ENCODE measurements at places on chromosomes 3 and 15.

- no peak for DNase-seq
These were observed 229.4 kb upstream of the SUCLG2 start for GRCh38 chr3:67883766-67884165.

DNA sequence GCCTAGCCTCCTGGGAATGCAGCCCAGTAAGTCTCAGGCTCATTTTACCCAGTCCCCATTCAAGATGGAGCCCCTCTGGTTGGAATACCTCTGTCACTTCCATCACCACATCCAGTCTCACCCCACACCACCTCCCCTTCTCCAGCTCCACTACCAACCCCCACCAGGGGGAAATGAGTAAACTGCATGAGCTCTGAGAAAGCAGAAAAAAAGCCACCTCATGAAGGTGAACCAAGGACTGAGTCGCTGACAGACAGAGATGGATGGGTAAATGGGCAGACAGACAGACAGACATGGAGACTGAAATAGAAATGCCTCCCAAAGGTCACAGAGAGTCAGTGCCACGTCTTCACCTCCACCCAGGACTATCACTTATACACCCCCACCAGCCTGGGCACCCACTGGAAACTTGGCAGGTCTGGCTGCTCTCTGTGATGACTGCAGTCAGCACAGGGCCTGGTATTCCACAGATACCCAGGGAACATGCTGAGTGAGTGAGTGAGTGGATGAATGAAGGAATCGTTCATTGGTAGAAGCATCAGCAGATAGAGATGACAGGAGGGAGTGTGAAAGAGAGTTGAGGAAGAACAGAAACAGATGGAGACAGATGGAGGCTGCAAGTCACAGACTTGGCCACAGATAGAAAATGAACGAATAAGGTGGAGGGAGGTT is 4.9 kb upstream of the LOXL1 start:
- DNase-seq, result no peak

DNA sequence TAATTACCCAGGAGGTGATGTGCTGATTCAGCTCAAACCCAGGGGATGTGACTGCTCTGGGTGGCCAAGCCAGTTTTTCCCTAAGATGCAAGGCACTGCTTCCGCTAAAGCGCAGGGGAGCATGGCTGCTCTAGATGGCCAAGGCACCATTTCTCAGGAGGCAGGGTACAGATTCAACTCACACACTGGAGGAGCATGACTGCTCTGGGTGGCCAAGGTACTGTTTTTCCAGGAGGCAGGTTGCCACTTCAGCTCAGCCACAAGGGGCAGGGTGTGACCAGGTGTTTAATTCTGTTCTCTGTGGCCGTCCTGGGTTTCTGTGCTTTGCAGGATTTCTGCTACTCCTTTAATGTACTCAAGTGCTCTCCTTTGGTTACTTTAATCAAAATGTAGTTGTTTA is 659.3 kb upstream of the ARRDC4 start:
- no peak for DNase-seq

GRCh38 chr3:52480768-52481715 is 14.1 kb upstream of the STAB1 start:
- no peak for DNase-seq

GRCh38 chr3:105355408-105356061 is 11.2 kb upstream of the ALCAM start:
- DNase-seq, result no peak

DNA sequence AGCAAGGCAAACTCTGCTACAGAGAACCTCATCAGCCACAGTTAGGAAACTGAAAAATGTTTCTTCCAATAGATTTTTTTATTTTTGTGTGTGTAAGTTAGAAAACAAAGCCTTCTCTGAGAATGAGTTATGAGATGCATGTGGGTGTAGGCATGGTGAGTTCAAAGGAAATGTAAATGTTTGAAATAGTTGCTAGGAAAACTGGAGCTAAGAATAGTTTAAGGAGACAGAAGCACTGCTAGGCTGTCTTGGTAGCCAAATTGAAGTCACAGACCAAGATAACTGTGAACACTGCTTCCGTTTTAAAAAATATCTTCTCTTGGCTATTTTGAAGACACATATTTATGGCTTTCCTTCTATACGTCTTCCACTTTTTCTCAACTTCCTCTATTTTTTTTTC is 1501.2 kb upstream of the CADM2 start:
- no peak for DNase-seq

DNA sequence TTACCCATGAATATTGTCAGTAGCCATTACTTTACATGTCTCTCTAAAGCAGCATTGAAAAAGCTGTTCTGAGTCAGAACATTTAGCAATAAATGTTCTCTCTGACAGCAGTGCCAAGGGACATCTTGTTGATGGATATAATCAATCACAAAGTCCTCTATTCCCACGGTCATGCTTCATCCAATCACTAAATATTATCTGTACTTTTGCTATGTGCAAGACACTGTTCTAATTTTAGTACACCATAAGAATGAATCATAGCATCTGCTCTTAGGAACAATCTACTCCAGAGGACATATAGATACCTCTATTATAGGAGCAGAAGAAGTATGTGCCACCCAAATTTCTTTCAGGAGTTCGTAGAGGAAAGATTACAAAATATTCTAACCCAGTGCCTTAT is 142.5 kb upstream of the MBNL1 start:
- DNase-seq, result no peak

DNA sequence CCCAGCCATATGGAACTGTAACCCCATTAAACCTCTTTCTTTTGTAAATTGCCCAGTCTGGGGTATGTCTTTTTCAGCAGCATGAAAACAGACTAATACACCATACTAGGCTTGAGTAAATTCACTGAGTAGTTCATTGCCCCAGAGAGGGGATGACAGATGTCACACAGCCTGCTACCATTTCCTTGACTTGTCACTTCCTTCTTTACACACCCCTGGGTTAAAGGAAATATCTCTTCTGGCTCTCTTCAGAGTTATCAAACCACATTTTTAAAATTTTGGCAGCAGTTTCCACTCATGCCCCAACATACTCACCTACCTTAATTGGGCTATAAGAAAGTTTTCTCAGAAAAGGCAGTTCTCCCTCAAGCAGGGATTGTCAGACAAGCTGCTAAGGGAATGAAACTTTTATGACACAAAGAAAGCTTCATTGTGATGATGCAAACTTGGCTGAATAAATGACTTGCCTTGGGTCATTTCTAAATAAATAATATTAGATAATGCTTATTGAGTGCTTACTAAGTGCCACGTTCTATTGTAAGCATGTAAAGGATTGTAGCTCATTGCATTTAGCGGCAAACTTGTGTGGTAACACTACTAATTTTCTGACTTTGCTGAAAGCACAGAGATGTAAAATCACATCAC is 68.0 kb upstream of the RBMS3 start:
- DNase-seq, result no peak

DNA sequence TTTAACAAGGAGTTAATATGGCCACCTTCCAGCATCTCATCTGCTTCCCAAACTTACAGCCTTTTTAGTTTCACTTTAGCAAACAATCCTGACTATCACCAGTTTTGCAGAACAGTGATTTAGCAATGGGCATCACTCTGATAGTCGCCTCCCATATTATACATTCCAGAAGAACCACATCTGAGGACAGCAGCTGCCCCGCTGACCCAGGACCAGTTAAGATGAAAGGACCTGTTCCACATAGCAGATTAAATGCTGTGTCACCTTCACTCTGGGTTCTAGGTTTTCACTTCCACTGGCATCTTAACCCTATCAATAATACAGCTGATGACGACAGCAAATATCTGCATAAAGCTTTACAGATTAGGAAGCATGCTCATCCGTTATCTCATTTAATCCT is 99.8 kb downstream of the TRIM69 start:
- DNase-seq, result no peak

DNA sequence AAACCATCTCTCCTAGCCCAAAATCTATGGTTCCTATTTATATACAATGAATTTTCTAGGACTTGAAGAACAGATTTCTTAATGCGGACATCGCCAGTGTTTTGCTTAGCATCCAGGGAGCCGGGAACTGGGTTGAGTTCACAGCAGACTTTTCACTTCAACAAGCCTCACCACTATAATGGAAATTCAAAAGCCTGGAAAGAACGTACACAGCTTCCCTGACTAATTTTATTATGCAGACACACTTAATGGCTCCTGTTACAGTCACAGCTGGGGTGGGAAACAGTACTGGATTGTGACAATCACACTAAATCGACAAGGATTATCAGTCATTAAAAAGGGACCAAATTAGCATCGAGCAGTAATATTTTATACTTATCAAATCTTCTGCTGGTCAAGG is 129.2 kb upstream of the BNIP2 start:
- DNase-seq, result no peak

DNA sequence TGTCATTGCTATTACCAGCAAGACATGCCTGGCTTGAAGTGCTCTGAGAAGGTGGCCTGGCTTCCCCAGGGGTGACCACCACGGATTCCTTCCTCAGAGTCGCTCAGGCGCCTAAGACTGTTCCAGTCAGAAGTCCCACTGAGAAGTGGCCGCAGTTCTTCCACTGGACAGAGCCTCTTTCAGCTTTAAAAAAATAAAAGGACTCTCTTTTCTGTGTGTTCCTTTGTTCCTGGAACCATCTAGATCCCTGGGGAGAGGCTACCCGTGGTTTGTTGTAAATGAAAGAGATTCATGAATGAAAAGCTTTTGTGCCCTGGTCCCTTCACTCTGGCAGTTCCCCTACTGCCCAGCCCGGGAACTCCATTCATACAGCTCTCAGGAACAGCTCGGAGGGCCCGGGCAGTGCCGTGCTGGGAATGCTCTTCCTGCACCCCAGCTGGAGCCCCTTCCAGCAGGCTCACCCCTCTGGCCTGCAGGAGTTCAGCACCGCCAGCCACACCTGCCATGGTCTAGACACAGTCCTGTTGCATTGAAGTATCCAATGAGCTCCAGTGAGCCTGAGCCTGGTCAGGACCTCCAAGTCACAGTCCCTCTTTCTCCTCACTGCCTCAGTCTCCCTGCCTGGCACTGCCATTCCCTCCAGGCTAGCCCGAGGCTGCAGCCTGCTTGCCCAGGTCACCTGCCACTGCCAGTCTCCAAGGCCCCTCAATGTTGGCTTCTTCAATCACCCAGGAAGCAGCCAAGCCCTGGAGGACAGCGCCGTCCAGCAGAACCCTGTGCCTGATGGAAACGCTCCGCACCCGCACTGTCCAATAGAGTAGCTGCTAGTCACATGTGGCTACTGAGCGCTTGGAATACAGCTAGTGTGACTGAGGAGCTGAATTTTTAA is 75.4 kb downstream of the XXYLT1 start:
- DNase-seq, result no peak

GRCh38 chr3:178761024-178761423 is 224.8 kb downstream of the KCNMB2 start:
- no peak for DNase-seq

- no peak for DNase-seq
These were observed 10.6 kb downstream of the RBMS3 start for GRCh38 chr3:29291260-29291981.

DNA sequence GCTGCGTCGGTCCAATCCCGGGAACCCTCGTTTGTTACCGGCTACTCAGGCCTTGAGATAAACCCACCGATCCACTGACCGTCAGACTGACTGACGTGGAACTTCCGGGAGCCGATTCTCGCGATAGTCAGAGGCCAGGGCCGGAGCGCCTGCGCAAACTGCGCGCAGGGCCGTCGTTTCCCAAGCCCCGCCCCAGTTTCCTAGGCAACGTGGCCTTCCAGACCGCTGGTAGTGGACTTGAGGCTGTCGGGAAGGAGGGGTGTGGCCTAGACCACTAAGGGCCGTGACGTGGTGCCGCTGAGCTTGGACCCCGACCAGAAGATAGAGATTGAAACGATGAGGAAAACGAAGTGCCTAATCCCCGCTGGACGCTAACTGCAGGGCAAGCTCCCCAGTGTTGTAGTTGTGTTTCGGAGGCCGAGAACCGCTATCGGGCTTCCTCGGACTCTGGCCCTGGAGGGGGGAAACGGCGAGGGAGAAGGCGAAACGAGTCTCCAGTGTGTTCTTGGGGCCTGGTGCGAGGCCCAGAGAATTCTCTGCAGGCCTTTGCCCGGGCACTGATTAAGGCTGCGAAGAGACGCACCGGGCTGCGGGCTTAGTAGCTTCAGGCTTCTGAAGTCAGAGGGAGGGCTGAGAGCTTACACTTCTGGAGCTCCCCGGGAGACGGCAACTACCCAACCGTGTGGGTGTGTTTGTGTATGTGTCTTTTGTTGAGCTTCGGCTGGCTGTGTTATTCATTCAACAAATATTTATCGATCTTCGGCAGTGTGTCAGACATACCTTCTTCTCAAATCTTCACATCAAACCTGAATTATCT is at the start of gene COPB2:
TSS of gene COPB2 (minus strand) at position 96 of the 817 bp plus-strand sequence. CDS start 97 bp downstream, outside the sequence.
- DNase-seq, result peak; percentile 92

DNA sequence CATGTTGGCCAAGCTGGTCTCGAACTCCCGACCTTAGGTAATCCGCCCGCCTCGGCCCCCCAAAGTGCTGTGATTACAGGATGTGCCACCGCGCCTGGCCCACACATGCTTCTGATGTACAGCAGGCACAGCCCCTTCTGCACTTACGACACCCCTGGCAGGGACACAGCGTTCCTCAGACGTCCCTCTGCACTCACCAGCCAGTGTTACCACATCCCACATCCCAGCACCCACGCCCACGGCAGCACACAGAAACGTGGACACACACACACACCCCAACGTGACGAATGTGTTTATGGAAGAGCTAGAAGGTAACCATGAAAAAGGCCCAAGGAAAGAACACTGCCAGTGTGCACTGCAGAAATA is 576 bp upstream of the RPAP1 start:
- DNase-seq, result no peak

GRCh38 chr3:55893045-55893664 is 406.0 kb upstream of the WNT5A start:
- DNase-seq, result no peak

GRCh38 chr3:105351821-105352220 is 14.9 kb upstream of the ALCAM start:
- DNase-seq, result no peak

GRCh38 chr15:23467110-23467600 is 20.1 kb upstream of the GOLGA6L2 start:
- DNase-seq, result no peak

- DNase-seq, result peak; percentile 50
These were observed 315.7 kb upstream of the PROK2 start for GRCh38 chr3:72100601-72101187.

DNA sequence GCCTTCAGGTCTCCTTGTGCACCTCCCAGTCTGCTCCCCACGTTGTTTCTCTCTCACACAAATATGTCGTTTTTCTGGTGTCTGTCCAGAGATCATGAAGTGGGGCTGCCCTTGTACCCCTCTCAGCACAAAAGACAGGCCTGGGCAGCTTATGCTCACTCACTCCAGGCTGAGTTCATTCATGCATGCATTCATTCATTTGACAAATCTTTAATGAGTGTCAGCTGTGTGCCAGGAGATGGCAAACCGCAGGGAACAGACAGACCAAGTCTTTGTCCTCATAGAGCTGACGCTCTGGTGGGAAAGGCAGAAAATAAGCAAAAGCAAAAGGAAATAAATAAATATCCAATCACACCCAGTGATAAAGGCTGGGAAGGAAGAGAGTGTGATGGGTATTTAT is 7.6 kb upstream of the TRH start:
- no peak for DNase-seq

DNA sequence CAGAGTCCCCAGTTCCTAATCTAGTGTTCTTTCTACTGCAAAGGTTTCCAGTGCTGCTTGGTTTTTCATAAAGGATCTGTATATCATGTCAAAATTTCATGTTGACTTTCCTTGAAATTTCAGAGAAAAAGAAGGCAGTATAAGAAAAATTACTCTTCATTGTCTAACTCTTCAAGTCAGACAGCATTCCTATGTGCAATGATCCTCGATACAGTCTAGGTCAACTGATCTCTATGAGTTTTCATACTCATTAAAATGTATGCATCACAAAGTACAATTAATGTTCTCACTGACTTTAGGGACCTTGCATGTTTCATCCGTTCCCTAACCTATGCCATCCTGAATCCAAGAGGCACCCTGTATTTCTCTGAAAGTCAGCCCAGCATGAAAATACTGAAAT is 317.3 kb downstream of the ZBTB20 start:
- no peak for DNase-seq
